NCI-H146 (cell line): ENCODE measurements at places on chromosomes 7 and 10.

- no peak for DNase-seq
Observed at GRCh38 chr10:100710151-100710871, 35.1 kb upstream of the PAX2 start.

GRCh38 chr7:8773518-8773917 lies 340.1 kb downstream of the NXPH1 start:
- no peak for DNase-seq

GRCh38 chr7:128407751-128408708 lies 1.8 kb downstream of the IMPDH1 start:
- no peak for DNase-seq

GRCh38 chr10:72295330-72295910 lies 21.7 kb downstream of the DDIT4 start:
- no peak for DNase-seq

DNA sequence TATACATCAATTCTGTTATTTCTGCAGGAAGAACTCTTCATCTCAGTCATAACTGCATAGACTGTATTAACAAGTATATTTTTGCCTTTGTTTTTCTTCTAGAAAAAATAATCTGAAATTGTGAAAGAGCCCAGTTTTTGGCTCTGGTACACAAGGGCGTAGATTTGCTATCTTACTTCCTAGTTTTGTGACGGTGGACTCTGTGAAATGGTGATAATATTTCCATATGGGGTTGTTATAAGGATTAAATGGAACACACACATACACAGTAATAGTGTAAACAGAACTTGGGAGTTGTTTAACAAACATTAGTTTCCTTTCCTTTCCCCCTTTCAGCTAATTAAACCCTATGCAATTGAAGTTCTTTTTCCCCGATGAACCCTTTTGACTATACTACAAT lies 108.7 kb downstream of the MKLN1 start:
- no peak for DNase-seq

GRCh38 chr7:101537205-101537604 lies 91.9 kb downstream of the MYL10 start:
- no peak for DNase-seq

DNA sequence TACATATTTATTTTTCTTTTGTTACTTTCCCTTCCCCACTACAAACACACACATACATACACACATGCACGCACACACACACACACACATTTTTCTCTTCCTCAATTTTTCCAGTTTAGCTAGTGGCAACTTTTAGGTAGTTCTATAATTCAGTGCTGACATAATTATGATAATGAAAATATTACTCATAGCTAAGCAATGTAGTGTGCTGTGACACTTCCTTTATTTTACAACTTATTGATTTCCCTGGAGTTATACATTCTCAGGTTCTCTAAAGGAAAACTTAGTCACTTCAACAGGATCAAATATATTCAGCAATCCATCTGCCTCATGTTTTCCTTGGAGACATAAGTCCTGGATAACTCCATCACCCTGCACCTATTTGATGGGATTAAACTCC lies 151.6 kb downstream of the CACNA2D1 start:
- no peak for DNase-seq
